ENCODE measurements at places on chromosomes 7 and 10.

GRCh38 chr7:68678196-68678595 is 920.1 kb upstream of the AUTS2 start:
- no peak for DNase-seq

GRCh38 chr10:78577712-78578111 is 491.1 kb upstream of the ZMIZ1 start:
- no peak for DNase-seq

- DNase-seq: no peak
Measured at GRCh38 chr10:74824900-74825370, 1.5 kb upstream of the KAT6B start.

DNA sequence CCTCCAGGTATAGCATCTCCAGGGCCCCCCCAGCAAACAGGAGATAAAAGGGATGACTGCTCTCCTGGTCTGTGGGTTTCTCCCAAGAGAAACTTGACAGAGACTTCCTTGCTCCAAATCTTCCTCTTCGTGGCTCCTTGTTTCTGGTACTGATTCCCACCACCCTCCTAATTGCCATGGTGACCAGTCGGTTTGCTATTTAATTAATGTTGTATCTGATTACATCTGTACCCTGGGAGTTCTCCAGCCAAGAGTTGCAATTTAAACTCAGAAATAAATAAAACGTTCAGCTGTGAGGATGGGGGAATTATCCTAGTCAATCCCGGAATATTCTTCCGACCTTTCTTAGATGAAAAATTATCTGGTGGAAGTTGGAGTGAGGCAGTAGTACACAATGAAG is 264.7 kb downstream of the PAXIP1 start:
- no peak for DNase-seq

- DNase-seq: no peak
Measured at GRCh38 chr10:118528426-118528825, 67.0 kb downstream of the PRLHR start.

DNA sequence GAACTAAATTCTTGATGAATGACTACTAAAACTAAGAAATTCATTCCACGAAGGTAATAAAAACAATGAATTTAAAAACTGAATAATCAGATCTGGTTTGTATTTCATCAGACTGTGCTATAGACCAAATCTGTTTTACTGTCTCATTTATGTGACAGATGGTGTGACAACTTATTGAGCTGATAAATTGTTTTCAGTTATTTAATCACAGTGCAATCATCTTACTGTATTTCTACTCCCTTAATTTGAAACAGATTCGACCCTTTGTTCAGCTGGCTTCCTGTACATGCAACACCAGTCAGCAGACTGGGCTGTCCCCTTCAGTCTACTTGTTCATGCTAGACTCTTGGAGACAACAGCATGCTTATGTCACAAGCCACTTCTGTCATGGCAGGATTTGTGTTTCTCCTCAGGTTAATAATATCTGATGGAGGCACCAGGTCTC is 150.9 kb downstream of the MBL2 start:
- DNase-seq: no peak

GRCh38 chr7:46109437-46109836 is 188.4 kb upstream of the IGFBP3 start:
- no peak for DNase-seq

DNA sequence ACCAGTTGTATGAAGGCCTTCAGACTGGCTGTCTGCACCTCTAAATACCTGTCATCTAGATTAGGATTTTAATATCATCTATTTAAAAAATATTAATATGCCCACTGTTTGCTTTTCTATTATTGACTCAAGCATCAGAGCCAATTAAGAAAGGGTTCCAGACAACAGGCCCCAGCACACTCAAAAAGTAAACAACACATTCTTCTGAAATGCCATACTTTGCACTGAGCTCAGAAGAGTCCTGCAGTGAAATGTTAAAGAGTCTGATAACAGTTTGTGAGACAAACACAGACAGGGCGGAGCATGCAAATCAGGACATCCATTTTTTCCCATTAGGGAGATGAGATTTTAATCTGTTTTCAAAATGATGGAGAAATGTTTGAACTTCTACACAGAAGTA is 45.9 kb upstream of the KLF6 start:
- DNase-seq: no peak

GRCh38 chr10:27223964-27224363 is 16.6 kb downstream of the ACBD5 start:
- no peak for DNase-seq
